Osteocyte (in vitro differentiated cells): ENCODE measurements at places on chromosomes 13 and 19. TPM values are rescaled to one million over a fixed set of nuclear protein-coding genes. Genes with fewer than 3 reads are reported as not detected.

- DNase-seq: peak; percentile 99
Observed at GRCh38 chr19:12945479-12946091, at the start of gene RAD23A. TSS of gene RAD23A (plus strand) at chr19:12945862. CDS start at chr19:12945949, 87 bp downstream.

- DNase-seq: no peak
Observed at GRCh38 chr13:48866249-48866648, 109.5 kb upstream of the FNDC3A start.

- no peak for DNase-seq
Observed at GRCh38 chr13:28564030-28564429, 69.1 kb upstream of the FLT1 start.

DNA sequence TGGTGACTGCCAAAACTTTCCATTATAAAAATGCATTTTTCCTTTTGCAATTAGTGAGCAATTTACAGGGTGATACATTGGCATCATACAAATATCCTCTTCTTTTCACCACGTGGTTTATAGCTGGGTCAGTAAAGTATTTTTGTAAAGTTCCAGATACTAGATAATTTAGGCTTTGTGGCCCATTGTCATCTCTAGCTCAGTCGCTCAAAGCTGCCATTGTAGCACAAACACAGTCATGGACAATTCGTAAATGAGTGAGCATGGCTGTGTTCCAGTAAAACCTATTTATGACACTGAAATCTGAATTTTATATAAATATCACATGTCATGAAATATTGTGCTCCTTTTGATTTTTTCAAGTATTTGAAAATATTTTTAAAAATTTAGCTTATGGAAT is 162.9 kb downstream of the USP12 start:
- DNase-seq: no peak

- DNase-seq: peak; percentile 94
Observed at GRCh38 chr19:44741841-44742329, 6.6 kb upstream of the BCL3 start.

GRCh38 chr19:33156334-33156733 is 24.4 kb downstream of the WDR88 start:
- DNase-seq: no peak

C13orf46 gene
- 2.4 and 2.9 TPM in 2 replicates for total RNA-seq

GRCh38 chr13:99199541-99200431 is 868 bp upstream of the UBAC2 start:
- DNase-seq: no peak

SLC46A3 gene
- total RNA-seq: 13.1 and 13.2 TPM in 2 replicates

PNMA8A gene
- 10.3 and 10.8 TPM in 2 replicates for total RNA-seq

DNA sequence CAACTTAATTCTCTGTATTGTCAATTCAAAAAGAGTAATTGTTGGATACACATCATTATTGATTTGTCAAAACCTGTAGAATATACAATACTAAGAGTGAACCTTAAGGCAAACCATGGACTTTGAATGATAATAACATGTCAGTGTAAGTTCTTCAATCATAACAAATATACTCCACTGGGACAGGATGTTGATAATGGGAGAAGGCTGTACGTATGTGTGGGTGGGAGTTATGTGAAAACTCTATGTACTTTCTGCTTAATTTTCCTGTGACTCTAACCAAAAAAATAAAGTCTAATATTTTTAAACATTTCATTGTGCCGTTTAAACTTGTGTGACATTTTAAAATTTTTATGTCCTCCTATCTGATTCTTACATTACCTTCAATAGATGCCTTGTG is 526.7 kb downstream of the SUCLA2 start:
- no peak for DNase-seq

DNA sequence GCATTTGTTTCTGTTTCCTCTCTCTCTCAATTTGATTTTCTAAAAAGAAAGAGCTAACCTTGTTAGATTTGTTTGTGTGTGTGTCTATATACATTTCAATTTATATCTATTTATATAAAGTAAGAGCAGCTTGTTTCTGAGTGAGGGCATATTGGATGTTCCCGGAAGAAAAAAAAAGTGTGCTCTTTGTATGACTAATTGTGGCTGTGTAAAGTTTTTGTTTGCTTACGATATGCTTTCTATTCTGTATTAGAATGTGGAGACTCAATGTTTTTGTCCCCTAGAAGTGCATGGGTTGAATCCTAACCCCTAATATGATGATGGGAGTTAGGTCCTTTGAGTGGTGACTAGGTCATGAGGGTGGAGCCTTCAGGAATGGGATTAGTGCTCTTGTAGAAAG is 66.6 kb upstream of the C1QTNF9B start:
- no peak for DNase-seq
